Retinal pigment epithelial cell (primary cell): ENCODE measurements at places on chromosomes 16 and 17.

DNA sequence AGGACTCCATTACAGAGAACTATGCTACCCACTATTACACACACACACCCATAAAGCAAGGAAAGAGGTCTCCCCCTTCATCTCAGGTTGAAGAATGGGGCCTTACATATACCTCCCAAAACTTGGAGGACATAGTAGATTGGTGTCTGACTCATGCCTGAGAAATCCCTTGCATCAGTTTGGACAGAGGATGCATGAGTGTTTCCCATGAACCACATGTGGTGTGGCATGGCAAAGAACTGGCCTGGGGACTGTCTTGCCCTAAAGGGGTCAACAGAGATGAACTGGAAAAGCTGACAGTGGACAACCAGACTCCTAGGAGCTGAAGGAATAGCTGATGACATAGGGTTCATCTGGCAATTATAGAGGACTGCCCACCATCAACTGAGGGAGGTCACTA, 54.0 kb downstream of the DYNLRB2 start:
- no peak for DNase-seq

DNA sequence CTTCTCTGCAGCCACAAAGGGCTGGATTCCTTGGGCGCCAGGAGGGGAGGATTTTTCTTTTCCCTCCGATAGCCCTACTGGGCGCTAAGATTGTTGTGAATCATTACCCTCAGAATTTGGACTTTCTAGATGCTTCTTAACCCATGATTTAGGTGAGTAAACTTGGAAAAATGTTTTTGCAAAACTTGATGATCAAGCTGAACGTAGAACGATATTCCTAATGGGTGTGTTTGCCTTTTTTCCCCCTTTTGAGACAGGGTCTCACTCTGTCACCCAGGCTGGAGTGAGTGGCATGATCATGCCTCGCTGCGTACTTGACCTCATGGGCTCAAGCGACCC, 43.8 kb downstream of the PGS1 start:
- no peak for DNase-seq

DNA sequence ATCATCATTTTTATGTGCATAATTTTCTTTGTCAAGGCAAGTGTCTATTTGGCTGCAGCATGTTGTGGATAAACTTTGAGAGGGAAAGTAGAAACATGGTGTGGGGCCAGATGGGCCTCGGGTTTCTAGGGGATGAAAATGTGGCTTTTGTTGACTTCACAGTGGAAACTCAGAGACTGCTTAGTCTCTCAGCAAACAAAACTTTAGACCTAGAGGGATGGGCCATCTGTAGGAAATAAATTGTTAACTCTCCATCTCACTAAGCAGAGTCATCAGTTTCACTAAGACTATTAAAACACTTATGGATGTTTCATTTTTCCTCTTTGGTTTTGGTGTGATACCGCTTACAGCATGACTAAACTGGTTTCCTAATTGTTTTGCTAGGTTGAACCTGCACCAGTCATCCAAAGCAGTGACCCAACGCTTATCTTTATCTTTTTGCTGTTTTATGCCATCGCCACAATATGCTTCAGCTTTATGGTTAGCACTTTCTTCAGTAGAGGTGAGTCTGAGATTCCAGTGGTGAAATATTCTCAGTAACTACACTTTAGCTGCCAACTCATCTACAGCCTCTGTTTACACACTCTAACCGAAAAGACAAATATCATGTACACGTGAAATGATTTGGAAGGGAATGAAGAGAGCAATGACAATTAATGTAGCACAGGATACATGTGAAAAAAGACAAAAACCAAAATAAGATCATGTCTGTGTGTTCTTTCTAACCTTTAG, 60.6 kb upstream of the CRYM start:
- DNase-seq: no peak

DNA sequence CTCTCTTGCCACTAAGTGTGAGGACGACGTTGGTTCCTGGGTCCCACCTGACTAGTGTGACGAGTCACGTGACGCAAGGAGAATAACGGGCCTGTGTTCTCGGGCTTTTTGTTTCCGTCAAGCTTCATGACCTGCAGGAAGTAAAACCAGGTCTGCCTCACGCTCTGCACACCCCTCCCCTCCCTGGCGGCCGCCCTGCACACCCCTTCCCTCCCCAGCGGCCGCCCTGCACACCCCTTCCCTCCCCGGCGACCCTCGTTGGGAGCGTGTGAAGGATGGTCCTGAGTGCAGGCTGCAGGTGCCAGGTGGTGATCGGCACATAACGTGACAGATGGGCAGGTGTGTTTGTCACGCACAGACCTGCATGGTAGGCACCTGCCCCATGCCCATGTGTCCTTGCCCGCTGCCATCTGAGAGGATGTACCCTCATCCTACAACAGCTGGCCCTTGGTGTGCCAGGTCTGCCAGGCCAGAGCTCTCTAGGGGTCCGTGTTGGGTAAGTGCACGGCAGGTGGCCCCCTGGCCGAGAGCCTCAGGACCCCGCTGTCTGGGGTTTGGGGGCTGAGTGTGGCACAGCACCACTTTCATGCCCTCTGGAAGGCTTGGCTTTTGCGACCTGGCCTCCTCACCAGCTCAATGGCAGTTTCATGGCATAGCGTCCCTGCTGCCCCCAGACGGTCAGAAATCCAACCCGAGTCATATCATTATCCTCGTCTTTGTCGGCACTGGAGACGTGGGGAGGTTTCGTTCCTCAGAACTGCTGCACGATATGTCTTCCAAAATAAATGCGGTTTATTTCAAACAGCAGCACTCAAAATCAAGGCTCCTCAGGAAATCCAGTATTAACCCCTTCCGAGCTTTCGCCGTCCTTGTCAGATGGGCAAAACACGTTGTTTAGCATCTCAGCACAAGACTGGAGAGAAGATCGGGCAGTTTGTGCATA, 191.8 kb upstream of the CHMP6 start:
- no peak for DNase-seq

- no peak for DNase-seq
Measured at GRCh38 chr16:19666477-19666876, 51.5 kb downstream of the KNOP1 start.

GRCh38 chr17:18320301-18320700, 5.2 kb downstream of the SMCR8 start:
- DNase-seq: no peak

- peak; percentile 30 for DNase-seq
Measured at GRCh38 chr16:67562918-67563707, 787 bp downstream of the CTCF start.

GRCh38 chr17:6502871-6503509, 53.4 kb downstream of the PITPNM3 start:
- no peak for DNase-seq

GRCh38 chr17:14471052-14471451, 170.2 kb downstream of the HS3ST3B1 start:
- no peak for DNase-seq

- DNase-seq: no peak
Measured at GRCh38 chr16:50944436-50944835, 202.6 kb downstream of the CYLD start.

DNA sequence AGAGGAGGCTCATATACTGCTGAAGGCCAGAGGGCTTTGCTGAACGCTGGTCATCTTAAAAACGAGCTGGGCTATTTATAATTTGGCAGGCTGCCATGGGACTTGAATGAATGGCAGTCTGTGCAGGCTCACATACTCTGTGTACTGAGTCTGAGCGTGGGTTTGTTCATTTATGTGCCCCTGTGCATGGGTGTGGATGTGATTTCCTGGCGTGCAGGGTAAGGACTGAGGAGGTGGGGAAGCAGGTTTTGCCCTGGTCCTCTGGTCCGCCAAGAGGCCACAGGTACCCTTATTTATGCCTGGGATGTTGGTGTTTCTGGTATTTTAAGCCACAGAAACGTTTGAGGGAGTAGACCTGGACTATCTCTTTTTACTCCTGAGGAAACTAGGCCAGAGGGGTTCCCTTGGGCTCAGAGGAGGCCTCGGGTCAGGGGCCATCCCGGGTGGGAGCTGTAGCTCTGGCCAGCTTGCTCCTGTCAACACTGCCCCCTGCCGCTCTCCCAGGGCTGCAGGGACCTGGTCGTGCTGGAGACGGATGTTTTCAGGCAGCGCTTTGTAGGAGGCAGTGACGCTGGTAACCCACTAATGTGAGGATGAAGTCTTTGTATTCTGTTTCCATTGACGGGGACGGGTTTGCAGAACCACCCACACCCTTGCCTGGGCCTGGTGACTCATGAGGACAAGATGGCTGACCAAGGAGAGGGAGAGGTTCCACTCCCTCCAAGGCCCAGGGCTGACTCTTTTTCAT, 184.4 kb downstream of the MSI2 start:
- DNase-seq: peak; percentile 82

GRCh38 chr17:83183145-83183948, 103.9 kb downstream of the METRNL start:
- no peak for DNase-seq

DNA sequence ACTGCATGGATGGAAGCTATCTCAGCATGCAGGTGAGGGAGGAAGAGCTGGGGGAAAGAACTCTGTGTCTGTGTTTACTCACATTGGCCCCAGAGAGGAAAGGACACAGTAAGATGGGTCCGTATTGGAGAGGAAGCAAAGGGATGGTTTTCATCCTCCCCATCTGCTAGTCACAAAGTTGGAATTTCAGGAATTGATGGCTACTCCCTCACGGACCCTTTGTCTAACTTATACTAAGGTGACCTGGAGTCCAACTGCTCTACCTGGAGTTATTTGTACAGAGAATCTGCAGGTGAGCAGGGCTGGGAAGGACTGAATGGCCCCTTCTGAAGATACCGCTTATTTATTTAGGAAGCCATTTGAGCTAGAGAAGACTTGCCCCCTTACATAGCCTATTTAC, 55.1 kb downstream of the WNT3 start:
- DNase-seq: no peak

DNA sequence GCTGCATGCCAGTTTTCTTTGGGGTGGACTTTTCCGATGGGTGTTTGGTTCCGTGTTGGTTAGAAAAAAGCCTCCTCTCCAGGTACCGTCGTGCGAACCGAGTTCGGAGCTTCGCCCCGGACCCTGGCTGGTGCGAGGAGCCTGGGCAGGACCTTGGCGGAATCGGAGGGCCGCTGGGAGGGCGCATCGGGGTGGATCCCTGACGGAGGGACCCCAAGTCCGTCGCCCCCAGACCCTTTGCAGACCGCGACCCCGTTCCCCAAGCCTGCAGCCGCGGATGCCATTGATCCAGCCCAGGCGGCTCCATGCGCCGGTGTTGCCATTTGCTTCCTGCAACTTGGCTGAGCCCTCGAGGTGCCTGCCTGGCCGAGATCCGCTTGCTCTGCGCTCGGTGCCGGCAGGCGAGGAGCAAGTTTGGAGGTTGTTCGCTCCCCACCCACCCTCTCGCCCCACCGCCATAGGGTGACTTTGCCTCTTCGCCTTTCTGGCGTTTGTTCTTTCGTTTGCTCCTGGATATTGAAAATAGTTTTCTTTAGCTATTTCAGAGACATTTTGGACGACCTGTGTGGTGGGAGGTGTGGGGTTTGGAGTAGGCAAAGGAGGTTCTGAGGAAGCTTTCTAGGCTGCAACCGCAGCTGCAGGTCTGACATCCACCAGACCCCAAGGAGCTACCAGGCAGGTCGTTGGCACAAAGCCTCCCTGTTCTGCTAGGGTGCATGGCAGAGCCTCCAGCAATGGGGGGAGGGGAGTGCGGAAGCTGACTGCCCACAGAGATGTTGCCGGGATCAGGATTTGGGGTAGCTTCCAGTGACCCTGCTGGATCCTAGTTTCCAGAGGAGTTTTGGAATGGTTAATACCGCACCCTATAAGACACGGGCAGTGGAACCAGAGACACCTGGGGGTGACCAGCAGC, 58.2 kb downstream of the RAP1GAP2 start:
- DNase-seq: no peak

GRCh38 chr17:32396343-32396742, 46.4 kb downstream of the ZNF207 start:
- DNase-seq: no peak

GRCh38 chr16:83850947-83851346, 43.2 kb downstream of the HSBP1 start:
- no peak for DNase-seq

- no peak for DNase-seq
Measured at GRCh38 chr16:13324851-13325250, 423.5 kb downstream of the SHISA9 start.

GRCh38 chr16:71276589-71277334, 12.4 kb downstream of the CMTR2 start:
- DNase-seq: no peak

- no peak for DNase-seq
Measured at GRCh38 chr17:6046431-6046830, 23.7 kb upstream of the WSCD1 start.

DNA sequence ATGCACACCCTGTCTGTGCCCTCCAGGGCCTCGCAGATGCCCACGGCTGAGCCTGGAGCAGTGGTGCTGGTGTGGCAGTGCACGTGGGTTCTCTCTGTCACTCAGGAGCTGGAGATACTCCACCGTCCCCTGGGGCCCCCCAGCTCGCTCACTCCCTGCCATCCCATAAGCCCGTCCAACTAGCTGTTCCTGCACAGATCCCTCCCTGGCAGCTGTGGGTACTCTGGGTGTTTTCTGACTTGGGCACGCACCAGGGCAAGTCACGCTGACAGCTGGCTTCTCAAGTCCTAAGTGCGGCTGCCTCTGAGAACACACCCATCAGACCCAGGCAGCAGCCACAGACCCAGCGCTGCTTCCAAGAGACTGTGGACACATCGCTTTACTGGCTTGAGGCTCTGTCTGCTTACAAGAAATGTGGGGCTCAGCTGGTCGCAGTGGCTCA, 25.4 kb upstream of the ITGB4 start:
- no peak for DNase-seq

- no peak for DNase-seq
Measured at GRCh38 chr16:58026139-58026704, 668 bp downstream of the MMP15 start.

DNA sequence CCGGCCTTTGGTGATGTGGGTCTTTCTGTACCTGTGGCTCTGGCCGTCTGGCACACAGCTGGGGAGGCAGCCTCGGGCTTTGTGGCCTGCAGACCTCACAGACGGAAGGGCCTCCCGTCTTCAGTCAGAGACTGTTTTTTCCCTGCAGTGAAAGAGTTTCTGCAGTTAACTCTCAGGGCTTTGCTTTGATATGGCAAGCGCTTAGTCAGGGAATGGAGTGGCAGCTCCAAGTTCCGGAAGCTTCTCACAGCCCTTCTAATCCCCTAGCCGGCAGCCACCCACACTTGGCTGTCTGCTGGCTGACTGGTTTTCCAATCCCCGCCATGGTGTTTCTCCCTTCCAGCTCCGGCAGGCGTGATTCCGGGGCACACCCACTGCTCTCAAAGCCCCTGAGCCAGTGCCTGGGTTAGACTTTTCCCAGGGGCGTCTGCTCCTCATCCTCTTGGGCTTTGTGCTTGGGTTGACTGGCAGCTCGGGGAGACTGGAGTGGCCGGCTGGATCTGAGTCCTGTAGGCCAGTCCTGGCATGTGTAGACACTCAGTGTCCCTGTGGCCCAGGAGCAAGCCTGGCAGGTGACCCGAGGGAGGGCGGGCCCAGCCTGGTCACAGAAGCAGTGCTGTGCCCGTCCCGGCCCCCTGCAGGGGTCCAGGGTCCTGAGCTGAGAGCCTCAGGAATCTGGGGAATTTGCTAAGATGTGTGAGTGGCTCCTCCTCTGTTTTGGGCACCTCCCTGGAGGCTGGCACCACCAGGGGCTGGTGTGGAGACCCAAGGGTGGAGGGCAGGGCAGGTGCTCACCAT, 29.9 kb downstream of the BAIAP2 start:
- DNase-seq: peak; percentile 99
